ENCODE measurements at places on chromosomes 2 and 18. TPM values are rescaled to one million over a fixed set of nuclear protein-coding genes. Genes with fewer than 3 reads are reported as not detected.

DNA sequence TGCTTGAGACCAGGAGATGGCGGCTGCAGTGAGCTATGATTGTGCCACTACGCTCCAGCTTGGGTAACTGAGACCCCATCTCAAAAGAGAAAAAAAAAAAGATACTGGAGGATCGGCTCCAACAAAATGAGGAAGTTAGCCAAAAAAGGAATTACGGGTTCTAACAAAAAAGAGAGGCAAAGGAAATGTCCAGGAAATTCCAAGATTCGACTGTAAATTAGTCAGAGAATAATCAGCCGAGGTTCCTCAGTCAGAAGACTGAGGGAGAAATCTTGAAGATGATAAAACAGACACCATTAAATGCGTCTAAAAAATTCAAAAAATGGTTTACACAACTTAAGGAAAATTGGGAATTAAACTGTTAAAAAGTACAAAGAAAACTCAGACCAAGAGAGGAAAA lies 89.5 kb downstream of the AAK1 start:
- no peak overlapping the region for H3K27ac ChIP-seq
- DNase-seq, result no peak
- peaks cover 7% of the 10 kb centered on the region for H3K4me1 ChIP-seq
- H3K27me3 ChIP-seq, result no peaks in the 10 kb centered on the region

Gene STARD6
- not detected for total RNA-seq

DNA sequence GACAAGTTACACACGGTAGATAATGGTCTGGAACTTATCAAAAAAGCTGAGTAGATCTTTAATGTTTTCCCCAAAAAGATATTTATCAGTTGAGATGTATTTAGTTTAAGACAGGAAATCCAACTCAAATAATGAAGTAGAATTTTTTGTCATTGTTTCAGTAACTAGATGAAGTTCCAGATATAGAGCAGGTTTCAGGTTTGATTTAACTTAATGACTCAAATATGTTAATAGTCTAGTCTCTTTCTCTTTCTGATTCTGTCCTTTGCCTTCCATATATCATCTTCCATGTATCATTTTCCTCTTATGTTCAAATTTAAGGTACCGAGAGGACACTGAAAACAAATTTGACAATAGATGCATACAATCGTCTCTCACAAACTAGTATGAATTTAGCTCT lies 23.6 kb upstream of the DOCK10 start:
- peaks cover 3% of the 10 kb centered on the region for H3K4me1 ChIP-seq
- no peak overlapping the region for H3K27ac ChIP-seq
- DNase-seq, result no peak

DNA sequence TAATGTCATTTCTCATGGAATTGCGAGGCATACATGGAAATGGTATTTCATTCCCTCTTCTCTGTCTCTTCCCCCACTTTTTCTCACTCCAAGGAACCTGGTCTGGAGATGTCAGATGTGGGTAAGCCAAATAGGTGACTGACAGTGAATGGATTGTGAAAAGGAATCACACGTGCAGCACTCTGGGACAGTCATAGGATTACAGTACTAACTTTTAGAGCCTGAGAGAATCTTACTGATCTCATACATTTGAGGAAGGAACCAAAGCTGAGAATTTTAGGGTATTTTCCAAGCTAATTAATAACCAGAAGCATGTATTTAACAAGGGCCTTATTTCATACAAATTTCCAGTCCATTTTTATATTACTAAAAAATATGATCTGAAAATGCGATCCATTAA lies 58.1 kb upstream of the ERBB4 start:
- H3K36me3 ChIP-seq, result no peaks in the 10 kb centered on the region
- no peak overlapping the region for H3K27ac ChIP-seq
- DNase-seq, result no peak
- no peak overlapping the region for H3K4me3 ChIP-seq

Gene INPP4A
- total RNA-seq, result 21.5 TPM

- H3K27me3 ChIP-seq, result no peaks in the 10 kb centered on the region
- H3K36me3 ChIP-seq, result no peaks in the 10 kb centered on the region
- H3K4me3 ChIP-seq, result no peak overlapping the region
- no peak overlapping the region for H3K27ac ChIP-seq
- no peak for DNase-seq
Measured at GRCh38 chr2:200770847-200771246, 40.9 kb upstream of the BZW1 start.
